ENCODE measurements at places on chromosomes 1 and 21. TPM values are rescaled to one million over a fixed set of nuclear protein-coding genes. Genes with fewer than 3 reads are reported as not detected.
A peak's percentile ranks its signal among the peaks of the same experiment; 100 is the strongest.

DNA sequence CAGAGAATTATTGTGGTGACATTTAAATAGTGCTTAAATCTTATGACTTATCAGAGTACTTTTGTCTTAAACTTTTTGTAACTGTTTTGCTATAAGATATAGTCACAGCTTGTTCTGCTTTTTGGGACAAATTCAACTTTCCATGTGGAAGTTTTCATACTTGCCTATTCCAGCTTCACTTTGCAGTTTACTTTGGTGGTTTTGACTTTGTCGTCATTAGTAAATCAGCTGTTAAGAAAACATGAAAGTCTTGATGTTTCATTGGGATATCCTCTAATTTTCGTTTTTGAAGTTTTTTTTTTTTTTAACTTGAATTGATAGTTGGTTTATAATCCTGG, 31.3 kb downstream of the SDCCAG8 start:
- DNase-seq: no peak

Gene OR2G6
- not detected for total RNA-seq

GRCh38 chr1:1332031-1332755, 1.1 kb downstream of the TAS1R3 start:
- no peak for DNase-seq

GRCh38 chr1:109277434-109278204, 5.3 kb downstream of the PSRC1 start:
- peak; percentile 41 for DNase-seq

DNA sequence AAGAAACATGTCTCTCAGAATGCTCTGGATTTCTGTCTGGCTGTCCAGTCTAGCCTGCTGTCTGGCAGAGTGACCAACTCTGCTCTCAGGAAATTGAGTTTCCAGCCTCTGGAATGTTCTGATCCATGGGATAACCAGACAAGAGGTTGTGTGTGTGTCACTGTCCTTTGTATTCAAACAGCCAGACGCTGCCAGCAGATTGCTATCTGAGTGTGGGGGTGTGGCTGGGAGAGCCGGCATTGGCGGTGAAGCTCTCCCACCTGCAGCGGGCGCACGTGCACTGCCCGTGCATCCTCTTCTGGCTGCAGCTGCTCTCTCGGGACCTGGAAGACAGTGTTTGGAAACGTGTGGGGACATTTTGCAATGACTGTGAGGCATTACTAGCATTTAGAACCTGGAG, 26.1 kb downstream of the PKP1 start:
- DNase-seq: no peak

Gene TTC22
- total RNA-seq: 11.2 TPM

DNA sequence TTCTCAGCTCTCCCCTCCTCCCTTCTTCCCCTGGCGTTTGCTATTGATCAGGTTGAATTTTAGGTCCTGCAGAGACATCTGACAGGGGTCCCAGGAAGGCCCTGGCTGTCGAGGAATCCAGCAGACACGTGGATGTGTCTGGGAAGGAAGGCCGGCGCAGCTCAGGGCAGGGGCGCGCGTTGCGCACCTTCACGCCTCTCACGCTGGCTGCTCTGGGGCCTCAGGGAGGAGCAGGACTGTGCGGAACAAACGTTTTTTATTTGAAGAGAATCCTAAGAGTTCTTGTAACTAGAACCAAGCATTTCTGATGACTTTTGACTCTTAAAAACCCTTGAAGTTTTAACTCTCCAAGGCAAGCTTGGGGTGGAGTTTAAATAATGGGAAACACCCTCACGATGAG, 54.2 kb downstream of the SLC37A1 start:
- no peak for DNase-seq

GRCh38 chr1:10665930-10666850, 130.3 kb downstream of the CASZ1 start:
- no peak for DNase-seq

- DNase-seq: no peak
Measured at GRCh38 chr1:101444873-101445618, 208.2 kb downstream of the S1PR1 start.

Gene GIPC2
- not detected for total RNA-seq

Gene SPATA17
- not detected for total RNA-seq

Gene TMEM234
- total RNA-seq: 13.1 TPM

Gene UBE2U
- total RNA-seq: not detected

Gene WNT2B
- total RNA-seq: 0.13 TPM

- no peak for DNase-seq
Measured at GRCh38 chr1:110508028-110508940, 10.7 kb downstream of the KCNA10 start.

DNA sequence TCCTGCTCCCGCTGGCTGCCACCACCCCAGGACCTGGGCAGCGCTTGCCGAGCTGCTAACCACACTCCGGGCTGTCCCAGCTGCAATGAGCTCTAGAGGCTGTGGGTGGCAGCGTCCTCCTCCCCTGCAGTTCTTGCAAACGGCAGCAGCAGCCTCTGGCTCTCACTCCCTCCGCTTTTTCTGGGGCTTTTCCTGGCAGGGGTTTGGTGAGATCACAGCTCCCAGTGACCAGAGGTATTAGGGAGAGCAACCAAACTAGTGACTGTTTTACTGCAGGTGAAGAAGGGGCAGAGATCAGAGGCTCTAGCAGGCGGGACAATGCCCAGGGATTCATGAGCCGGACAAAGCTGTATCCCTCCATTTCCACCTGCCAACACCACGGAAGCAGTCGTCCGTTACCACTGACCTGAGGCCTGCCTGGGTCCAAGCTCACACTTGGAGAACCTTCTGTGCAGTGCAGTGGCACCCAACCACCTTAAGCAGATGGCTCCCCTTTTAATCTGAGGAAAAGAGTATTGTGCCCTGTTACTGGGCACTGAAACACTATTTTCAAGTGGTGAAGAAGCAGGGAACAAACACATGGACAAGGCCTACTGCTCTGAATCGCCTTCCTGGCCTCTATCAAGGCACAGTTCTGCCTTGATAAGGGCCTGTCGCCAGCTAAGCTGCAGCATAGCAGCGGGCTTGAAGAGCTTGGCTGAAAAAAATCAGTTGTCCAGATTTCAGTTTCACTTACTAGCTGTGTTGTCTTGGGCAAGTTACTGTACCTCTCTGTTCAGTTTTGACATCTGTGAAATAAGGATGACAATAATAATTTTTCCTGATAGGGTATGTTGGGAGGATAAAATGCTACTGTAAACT, at the start of gene F5:
F5 (minus strand) TSS at position 87 of the 861 bp plus-strand sequence. CDS start 95 bp downstream, outside the sequence.
- DNase-seq: peak; percentile 53

Gene NECTIN4
- not detected for total RNA-seq

- no peak for DNase-seq
Measured at GRCh38 chr1:25705699-25706098, 89.1 kb downstream of the MAN1C1 start.

Gene CD48
- 386 TPM for total RNA-seq

GRCh38 chr1:247966532-247967204, 1.6 kb downstream of the OR2AK2 start:
- DNase-seq: no peak

DNA sequence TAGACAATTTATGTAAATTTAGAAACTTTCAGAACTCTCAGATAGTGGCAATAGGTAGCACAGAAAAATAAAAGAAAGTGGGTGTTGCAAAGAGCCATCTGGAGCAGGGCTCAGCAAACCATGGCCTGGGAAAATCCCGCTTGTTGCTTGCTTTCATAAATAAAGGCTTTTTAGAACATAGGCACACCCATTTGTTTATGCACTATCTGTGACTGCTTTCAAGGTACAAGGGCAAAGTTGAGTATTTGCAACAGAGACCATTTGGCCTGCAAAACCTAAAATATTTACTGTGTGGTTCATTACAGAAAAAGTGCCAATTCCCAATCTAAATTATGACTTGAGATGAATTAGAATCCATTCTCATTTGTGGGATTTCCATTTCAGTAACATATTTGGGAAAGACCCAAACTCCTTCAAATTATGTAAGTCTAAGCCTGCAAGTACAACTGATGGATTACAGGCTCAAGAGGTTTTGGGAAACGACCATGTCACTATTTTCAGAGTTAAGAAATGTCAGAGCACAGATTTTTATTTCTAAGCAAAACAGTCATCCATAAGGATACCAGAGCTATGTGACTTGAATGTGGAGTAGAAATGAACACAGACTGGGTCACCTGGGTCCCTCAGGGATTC, 43.5 kb upstream of the DPT start:
- no peak for DNase-seq

GRCh38 chr1:219434285-219434922, 178.5 kb downstream of the ZC3H11B start:
- no peak for DNase-seq

DNA sequence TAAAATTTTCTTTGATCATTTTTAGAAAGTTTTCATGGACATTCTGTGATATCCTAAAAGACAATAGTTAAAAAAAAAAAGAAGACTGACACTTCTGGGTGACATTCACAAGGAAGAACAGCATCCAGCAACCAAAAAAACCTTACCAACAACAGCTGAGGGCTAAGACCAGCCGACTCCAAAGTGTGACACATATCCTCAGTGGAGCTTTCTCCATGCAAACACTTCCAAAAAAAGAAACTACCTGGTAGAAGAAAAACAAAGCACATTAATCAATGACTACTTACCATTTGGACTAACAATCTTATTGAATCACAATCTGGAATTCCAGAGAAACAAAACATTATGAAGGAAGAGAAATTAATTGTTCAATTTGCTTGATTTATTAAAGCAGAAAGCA, 88.2 kb downstream of the IARS2 start:
- no peak for DNase-seq

DNA sequence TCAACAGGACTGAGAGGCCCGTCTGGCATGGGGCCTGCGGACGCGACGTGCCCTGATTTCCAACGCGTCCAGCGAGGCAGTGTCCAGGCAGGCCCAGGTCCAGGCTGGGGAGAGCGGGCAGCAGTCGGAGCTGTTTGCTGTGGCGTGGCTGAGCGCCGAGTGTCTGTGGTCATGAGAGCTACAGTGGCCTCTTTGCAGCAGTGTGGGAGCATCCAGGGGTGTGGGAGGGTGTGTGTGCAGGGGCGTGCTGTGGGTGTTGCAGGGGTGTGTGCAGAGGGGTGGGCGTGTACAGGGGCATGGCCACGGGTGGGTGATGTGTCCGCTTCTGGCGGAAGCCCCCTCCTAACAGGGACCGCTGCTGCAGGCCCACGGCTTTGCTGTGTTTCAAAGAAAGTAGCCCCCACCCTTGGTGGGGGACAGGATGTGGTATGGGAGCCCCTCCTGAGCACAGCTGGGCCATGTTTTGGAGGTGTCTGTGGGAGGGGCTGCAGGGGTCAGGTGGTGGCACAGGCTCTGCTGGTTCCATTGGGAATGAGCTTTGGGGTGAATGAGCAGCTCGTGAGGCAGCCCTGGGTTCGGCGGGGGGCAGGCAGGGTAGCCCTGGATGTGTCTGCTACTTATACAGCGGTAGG, 17.7 kb downstream of the PLCH2 start:
- DNase-seq: no peak

DNA sequence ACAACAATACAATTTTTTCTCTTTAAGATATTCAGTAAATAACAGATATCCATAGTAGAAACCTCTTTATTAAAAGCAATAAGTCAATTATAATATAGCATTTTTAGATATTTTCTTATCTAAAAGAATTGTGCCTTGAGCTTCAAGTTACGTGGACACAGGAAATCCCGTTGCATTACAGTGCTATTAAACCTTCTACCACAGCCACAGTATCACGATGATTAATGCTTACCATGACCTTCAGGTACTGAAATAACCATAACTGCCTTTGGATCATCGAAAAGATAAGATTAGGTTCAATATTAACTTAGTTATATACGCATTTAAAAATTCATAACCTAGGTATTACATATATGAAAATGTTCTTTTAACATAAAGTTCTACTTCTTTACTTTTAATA, 17.9 kb downstream of the B3GALNT2 start:
- DNase-seq: no peak

Gene GJA5
- not detected for total RNA-seq

Gene NHLH2
- total RNA-seq: not detected

Gene COL24A1
- 3.3 TPM for total RNA-seq

Gene RNF186
- total RNA-seq: not detected

Gene PRELP
- total RNA-seq: not detected

Gene SHE
- total RNA-seq: 0.13 TPM

DNA sequence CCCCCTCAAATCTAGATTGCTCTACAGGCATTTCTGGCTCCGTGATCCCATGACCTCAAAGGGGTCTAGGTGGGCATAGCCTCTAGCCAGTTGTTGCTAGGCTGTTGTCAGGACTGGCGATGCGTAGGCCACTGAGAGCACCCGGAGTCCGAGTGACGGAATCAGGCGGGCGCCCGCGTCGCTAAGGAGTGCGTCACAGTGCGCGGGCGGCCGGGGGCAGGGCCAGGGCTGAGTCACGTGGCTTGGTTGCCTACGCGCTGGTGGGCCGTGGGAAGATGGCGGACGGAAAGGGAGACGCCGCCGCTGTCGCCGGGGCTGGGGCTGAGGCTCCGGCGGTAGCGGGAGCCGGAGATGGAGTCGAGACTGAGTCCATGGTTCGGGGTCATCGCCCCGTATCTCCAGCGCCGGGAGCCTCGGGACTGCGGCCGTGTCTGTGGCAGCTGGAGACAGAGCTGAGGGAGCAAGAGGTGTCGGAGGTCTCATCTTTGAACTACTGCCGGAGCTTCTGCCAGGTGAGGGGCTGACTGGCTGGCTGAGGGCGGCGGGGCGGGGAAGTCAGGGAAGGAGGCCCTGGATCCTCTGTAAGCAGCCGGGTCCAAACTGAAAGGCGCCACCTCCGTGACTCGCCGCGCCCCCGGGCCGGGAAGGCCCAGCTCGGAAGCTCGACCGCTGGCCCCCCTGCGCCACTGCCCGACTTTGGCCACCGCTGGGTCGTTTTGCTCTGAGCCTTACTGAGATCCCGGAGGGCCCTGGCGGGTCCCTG, at the start of gene RLF:
RLF (plus strand) TSS at position 263 of the 763 bp plus-strand sequence; CDS start at position 276, 13 bp downstream.
- DNase-seq: peak; percentile 87

DNA sequence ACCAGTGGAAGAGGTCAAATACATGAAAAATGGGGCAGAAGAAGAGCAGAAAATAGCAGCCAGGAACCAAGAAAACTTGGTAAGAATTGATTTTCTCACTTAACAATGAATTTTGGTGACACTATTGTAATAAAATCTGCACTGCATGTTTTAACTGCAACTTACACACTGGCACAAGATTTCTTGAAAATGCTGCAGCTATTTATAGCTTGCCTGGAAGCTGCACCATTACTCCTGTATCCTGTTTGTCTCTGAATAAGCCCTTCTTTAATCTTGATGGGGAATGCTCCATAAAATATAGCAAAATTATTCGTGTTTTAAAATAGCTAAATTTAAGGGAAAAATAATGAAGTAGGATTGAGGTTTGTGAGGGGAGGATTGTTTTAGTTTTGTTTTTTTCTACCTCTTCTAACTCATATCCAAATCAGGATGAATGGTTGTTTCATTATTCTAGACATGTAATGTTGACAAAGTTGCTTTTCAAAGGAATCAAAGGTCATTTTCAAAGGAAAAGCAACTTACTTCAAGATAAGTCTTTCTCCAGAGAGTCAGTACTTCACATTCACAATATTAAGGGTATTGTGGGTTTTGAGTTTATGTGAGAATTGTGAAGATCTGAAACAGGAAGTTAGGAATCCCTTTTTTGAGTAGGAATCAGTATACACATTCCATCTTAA, 120.9 kb downstream of the C1orf21 start:
- DNase-seq: no peak

- no peak for DNase-seq
Measured at GRCh38 chr1:184947497-184948256, 26.6 kb downstream of the NIBAN1 start.

- no peak for DNase-seq
Measured at GRCh38 chr1:183840140-183840539, 35.2 kb downstream of the RGL1 start.

Data from T-helper 17 cell (primary cell).